Omental fat pad (tissue), 4 donors: ENCODE measurements at places on chromosomes 5 and 9. TPM values are rescaled to one million over a fixed set of nuclear protein-coding genes. Genes with fewer than 3 reads are reported as not detected.

The MYOZ3 gene
- total RNA-seq: 0.56 TPM

DNA sequence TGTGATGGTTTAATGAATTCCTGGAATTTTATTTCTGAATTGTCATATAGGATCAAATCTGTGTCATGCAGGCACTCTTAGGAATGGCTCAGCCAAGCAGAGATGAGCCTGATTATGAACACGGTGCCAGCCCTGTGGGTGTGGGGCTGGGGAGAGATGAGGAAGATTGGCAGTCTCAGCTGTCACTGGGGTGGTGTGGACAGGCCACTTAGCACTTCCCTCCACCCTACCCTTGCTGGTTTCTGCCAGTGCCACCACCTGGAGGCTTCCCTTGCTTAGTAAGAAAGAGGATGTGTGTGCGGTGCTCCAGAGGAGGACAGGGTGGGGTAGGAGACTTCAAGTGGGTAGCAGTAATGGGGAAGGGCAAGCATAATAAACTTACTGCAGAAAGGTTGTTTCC, 226.6 kb downstream of the CD180 start:
- DNase-seq: no peak

GRCh38 chr5:125269926-125270325, 523.5 kb upstream of the ZNF608 start:
- DNase-seq: no peak

- DNase-seq: no peak
Measured at GRCh38 chr5:34045996-34046395, 3.0 kb upstream of the C1QTNF3 start.

DNA sequence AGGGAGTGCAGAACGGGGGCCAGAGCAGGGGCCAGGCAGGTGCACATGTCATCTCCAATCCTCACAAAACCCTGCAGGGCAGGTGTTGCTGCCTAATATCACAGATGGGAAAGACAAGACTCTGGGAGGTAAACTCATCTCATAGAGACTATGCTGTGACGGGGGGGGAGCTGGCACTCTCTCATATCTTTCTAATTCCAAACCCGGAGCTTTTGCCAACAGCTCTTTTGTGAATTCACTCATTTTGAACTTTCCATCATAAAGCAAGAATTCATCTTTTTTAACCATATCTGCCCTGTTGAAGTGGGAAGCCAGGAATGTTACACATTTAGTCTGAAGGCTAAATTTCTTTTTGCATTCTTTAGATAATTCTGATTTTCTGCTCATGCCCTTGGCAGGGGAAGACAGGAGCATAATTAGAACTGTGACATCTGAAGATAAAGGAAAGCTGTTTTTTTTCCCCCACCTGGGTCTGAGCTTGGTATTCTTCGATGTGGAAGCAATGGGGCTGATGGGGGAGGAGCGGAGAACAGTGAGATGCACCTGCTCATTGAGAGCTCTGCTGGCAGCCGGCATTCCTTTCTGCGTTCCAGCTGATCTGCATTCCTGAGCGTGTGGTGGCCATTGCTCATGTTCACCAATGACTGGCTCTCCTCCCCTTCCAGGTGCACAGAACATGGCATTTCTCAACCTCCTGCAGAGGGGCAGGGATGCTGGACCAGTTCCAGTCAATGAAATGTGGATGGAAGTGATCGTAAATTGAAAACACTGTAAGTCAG, 159.2 kb downstream of the NSG2 start:
- DNase-seq: no peak

GRCh38 chr9:86977205-86977835, 30.0 kb upstream of the GAS1 start:
- DNase-seq: no peak

DNA sequence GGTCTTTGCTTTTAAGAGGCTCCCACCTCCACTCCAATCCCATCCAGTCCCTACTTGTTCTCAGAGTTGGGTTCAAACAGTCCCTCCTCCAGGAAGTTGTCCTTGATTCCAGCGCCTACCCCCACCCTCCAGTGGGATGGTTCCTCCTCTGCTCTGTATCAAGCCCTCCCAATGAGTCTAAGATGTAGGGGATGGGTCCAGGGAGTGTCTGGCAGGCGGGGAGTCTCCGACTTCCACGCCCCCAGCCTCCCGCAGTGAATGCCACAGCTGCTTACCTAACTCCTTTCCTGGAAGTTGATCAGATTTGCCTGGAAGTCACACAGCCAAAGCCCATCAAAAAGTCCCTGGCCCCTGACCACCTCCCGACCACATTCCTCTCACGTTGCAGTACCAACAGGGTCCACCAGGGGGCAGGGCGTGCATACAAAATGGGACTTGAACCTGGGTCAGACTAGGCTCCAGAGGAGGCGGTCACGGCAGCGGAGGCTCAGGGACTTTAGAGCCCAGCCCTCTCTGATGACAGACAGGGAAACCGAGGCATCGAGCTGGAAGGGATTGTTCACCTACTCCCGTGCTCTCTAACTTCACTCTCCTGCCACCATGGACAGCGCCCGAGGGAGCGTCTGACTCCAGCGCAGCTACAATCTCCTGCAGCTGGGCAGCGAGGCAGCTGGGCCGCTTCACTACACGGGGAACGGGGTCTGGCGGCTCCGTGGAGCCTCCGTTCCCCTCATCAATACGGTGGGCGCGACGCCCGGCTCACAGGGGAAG, 25.0 kb upstream of the TDRD7 start:
- DNase-seq: peak; percentile 85

GRCh38 chr9:14340219-14340873, 26.4 kb upstream of the NFIB start:
- no peak for DNase-seq

DNA sequence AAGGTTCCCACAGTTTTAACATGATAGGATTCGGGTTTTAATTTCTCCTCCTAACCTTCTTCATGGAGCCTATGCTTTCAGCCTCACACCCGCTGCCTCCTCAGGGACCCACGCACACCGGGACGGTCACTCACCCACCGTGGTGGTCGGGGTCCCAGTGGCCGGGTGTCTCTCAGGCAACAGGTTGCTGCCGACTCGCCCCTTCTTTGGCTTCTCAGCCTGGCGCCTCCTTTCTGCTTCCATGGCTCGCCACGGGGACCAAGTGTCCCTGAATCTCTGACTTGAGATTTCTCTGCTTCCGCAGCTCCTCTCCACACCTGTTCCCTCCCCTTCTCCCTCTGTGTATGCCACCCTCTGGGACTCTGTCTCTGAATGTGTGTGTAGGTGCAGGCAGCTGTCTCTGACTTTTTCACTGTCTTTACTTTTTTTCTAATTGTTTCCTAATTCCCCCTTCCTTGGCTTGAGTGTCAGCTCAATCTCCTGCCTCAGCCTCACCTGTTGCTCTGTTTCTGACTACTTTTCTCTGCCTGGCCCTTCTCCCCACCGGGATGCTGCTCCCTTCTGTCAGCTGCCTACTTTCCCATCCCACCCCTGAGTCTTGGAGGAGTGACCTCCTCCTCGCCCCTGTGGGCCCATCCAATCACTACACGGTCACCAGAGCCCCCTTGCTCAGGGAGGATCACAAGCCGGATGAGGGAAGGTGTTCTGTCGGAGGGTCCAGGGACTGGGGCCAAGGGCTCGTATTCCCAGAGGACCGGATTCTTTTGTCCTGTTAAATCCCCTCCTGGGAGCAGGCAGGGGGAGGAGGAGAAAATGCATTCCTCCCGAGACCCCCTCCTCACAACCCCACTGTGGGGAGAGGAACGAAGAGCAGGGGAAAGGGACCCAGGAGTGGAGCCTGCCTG, at the start of gene PROP1:
PROP1 (minus strand) TSS at position 552 of the 905 bp plus-strand sequence; CDS start at position 243, 309 bp downstream.
- no peak for DNase-seq

DNA sequence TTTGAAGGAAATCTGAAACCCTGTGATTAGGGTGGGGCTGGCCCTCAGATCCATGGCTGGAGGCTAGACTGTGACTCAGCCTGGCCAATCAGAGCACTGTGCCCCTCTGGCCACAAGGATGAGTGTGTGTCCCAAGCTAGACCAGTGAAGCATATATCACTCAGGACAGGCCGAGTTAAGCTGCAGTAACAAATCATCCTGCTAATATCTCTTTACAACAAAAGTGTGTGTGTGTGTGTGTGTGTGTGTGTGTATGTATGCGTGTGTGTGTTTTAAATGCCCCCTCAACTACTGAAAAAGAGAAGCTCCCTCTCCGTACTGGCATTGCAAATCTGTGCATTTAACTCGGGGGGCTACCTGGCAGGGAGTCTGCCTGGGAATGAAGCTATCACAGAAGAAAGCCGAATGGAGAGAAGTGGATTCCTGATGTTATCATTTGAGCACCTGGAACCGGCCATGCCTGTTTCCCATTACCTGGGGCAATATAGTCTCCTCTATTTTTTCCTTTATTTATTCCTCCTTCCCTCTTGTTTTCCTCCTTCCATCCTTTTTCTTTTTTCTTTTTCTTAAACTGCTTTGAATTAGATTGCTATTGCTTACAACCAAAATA, 25.6 kb downstream of the STC2 start:
- DNase-seq: no peak
